Hepatocyte (in vitro differentiated cells): ENCODE measurements at places on chromosomes 11 and 22. TPM values are rescaled to one million over a fixed set of nuclear protein-coding genes. Genes with fewer than 3 reads are reported as not detected.

Gene GAL
- total RNA-seq = 0.44 and 1.7 TPM in 2 replicates

Gene KCTD17
- 15.2 and 22.6 TPM in 2 replicates for total RNA-seq

Gene PRDM11
- total RNA-seq = 15.0 and 25.0 TPM in 2 replicates

Gene HRAS
- 19.3 and 28.4 TPM in 2 replicates for total RNA-seq

Gene RASL10A
- 0.33 and 1.7 TPM in 2 replicates for total RNA-seq

Gene PKNOX2
- 3.1 and 4.3 TPM in 2 replicates for total RNA-seq

Gene MYO7A
- 6.4 and 9.8 TPM in 2 replicates for total RNA-seq

Gene MED15
- total RNA-seq = 19.7 and 31.5 TPM in 2 replicates

Gene OR5A1
- not detected in 2 replicates for total RNA-seq

Gene CEND1
- total RNA-seq = not detected in 2 replicates

Gene TAGLN
- 126 and 150 TPM in 2 replicates for total RNA-seq

Gene PANX2
- 0.60 and 2.1 TPM in 2 replicates for total RNA-seq

Gene CDCA5
- total RNA-seq = 6.4 and 7.9 TPM in 2 replicates
